Activated T-cell treated with anti-CD3 and anti-CD28 coated beads for 1 hour (primary cell): ENCODE measurements at places on chromosomes 2 and 18.

GRCh38 chr18:58247363-58247834, 203.4 kb downstream of the NEDD4L start:
- DNase-seq, result no peak

DNA sequence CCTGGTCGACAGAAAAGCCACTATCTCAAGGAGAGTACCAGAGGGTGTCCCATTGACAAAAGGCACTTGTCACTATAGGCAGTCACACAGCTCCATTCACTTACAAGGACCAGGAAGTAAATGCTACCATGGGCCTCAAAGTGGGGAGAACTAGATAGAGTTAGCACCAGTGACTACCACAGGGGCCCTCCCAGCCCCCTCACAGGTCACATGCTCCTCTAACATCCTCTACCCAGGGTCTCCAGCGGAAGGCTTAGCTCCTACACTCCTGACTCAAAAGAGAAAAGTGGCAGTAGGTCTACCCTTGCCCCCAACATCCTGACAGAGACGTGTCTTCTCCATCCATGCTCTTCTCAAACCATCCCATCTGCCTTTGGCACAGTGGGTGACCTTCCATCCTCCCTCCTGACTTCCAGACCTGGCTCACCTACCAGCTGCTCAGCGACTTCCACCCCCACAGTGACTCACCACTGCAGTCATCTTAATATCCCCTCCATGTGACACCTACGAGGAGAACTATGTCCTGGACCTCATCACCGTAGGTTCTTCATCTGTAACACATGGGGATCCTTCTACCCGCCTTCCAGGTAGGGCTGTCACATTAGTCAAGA, 5.6 kb upstream of the DNMT3A start:
- no peak for DNase-seq

GRCh38 chr2:62968168-62968567, 82.5 kb upstream of the OTX1 start:
- DNase-seq, result no peak

- no peak for DNase-seq
Observed at GRCh38 chr2:96156926-96157648, 11.8 kb upstream of the DUSP2 start.

GRCh38 chr2:11054783-11055678, 100.2 kb upstream of the SLC66A3 start:
- no peak for DNase-seq

- no peak for DNase-seq
Observed at GRCh38 chr2:215374642-215375466, 61.0 kb downstream of the FN1 start.

- DNase-seq, result no peak
Observed at GRCh38 chr2:64617631-64618151, 36.0 kb downstream of the SERTAD2 start.

GRCh38 chr2:69450735-69451416, 13.6 kb upstream of the NFU1 start:
- no peak for DNase-seq

- DNase-seq, result no peak
Observed at GRCh38 chr2:182078988-182079602, 93.4 kb downstream of the PPP1R1C start.

- no peak for DNase-seq
Observed at GRCh38 chr2:199042660-199043379, 414.9 kb downstream of the SATB2 start.

GRCh38 chr2:45275242-45275805, 266.1 kb upstream of the SIX2 start:
- no peak for DNase-seq

DNA sequence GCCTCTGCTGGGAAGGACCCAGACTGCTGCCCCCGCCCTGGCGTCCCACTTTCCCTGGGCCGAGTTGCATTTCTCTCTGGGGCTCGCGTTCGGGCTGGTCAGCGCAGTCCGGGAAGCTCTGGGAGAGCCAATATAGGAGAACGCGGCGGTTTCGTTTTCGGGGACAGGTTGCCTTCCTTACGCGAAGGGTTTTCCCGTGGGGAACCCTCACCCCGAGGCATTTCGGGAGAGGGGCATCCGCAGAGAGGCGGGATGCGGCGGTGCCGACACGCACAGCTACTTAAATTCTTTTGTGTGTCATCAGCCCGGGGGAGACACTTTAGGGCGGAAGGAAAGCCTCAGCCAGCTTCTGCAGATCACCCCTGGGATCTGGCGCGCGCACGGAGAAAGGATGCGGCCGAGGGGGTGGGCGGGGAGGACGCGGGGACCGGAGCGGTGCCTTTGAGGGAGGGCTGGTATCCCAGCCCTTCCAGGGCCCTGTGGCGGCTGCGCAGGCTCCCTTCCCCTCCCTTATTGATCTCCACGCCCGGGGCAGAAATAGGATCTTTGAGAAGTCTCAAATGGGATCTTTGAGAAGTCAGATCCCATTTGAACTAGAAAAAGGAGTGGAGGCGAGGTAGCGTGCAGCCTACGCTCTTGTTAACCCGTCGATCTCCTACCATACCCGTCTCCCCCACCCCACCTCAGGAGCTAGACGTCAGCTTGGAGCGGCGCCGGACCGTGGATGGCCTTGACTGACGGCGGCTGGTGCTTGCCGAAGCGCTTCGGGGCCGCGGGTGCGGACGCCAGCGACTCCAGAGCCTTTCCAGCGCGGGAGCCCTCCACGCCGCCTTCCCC, 1.2 kb downstream of the GATA6 start:
- no peak for DNase-seq

DNA sequence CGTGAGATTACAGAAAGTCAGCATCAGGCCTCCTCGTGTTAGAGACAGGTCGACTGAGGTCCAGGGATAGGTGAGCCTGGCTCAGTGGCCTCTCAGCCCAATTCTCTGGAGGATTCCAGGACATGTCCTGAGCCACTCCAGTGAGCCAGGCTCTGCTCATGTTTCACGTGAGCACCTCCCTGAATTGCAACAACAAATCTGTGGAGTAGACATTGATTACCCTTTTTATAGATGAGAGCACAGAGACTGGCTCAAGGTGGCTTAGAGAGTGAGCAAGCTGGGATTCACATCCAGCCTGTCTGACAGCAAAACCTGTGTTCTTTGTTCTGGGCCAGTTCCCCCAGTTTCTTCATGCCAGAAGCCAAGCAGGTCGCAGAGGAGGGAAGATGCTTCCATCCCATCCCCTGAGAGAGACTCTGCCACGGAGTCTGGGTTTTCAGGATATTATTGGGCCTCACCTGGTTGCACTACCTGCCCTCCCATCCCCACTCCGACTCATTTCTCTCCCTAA, 46.4 kb downstream of the HS1BP3 start:
- DNase-seq, result no peak

DNA sequence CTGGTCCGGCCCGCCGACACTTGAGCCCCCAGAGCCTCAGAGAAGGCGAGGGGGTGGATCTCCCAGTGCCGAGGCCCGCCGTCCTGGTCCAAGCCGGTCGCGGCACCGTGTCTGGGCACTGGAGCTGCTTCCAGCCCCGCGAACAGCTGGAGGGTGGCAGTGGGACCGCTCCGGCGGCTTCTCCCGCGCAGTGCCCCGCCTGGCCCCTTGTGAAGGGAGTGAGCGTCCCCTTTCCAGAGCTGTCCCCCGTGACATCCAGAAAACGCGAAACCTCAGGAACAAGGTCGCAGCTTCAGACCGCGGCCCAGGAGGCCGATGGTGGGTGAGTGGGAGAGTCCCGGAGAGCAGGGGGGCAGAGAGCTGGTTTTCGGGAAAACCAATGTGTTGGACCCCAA, 579 bp upstream of the EMX1 start:
- no peak for DNase-seq

DNA sequence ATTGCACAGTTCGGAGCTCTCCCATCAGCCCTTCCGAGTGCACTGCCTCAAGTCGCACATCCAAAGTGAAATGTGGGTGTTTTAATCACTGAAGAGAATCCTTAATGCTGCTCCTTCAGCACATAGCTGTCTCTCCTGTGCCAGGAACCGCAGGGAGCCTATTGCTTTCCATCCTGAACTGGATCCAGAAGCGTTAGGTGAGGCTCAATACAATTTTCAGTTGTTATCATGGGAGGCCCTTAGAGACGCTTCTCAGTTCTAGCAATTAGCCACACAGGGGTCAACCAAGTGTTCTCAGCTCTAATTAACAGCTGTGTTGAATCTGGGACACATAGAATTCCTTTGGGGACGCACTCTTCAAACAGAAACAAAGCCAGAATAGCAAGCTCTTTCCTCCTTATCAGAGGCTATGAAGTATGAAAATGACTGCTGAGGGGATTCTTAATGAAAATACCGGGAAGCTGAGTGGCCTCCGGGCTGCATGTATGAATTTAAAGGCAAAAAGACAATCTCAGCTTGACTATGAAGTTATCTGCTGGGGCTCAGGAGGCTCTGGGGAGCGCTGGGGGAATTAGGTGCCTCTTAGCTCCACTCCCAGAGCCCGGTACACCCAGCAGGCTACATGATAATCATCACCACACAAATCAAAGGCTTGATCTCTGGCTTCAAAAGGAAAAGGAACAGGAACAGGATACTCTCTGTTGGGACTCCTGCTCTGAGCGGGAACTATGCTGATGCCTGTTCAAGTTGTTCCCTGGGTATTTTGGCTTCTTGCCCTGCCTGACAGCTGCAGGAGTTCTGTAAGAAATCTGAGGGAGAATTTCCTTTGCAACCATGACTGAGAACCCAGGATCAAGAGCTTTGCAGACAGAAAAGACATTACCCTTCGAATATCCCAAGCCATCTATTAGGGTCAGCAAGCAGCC, 55.4 kb upstream of the NCOA1 start:
- DNase-seq, result no peak

GRCh38 chr2:25310965-25311864, 30.5 kb downstream of the DNMT3A start:
- no peak for DNase-seq

DNA sequence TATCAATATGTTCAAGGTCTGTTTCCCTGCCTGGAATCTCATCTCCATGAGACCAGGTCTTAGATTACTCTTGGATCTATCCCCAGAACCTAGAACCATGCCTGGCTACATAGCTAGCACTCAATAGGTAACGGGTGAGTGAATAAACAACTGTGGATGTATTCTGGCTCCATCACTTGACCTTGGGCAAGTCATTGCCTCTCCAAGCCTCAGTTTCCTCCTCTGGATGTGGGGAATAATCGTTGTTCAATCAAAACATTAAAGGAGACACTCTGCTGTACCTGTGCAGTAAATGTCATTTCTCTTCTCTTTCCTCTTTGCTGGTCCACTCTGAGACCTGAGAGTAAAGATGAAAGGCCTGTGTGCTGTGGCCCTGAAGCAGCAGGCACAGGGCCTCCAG, 121.5 kb upstream of the MYCN start:
- no peak for DNase-seq

GRCh38 chr2:170361090-170361936, 183.4 kb downstream of the MYO3B start:
- DNase-seq, result peak; percentile 31

GRCh38 chr2:29014331-29014730, 33.2 kb downstream of the TOGARAM2 start:
- DNase-seq, result no peak

DNA sequence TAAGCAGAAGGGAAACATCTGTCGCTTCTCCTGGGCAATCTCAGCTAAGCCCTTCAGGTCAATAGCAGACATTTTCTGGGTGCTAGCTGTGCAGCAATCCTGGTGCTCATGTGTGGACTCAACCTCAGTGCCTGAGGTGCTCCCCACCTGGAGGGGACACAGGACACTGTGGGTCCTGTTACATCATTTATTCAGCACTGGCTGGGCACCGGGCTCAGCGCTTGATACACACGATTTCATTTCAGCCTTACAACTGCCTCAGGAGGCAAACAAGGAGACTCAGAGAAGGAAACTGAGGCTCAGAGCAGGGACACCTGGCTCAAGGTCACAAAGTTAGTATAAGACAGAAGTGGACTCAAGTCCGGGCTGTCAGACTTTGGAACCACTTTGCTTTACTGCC, 46.7 kb downstream of the MARCO start:
- DNase-seq, result no peak

DNA sequence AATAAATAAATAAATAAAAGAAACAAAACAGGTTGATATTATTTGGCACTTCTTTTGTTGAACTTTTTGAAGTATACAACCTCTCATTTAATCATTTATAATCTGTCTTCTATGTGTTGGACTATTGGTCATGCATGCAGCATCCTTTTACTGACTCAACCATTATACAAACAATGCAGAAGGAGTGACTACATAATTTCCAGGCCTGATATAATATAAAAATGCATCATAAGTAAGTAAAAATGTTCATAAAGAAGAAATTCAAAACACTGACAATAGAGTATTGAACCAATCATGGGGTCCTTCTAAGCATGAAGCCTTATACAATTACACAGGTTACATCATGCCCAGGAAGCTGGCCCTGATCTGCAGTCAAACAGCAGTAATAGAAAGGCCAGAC, 141.5 kb upstream of the FN1 start:
- no peak for DNase-seq

DNA sequence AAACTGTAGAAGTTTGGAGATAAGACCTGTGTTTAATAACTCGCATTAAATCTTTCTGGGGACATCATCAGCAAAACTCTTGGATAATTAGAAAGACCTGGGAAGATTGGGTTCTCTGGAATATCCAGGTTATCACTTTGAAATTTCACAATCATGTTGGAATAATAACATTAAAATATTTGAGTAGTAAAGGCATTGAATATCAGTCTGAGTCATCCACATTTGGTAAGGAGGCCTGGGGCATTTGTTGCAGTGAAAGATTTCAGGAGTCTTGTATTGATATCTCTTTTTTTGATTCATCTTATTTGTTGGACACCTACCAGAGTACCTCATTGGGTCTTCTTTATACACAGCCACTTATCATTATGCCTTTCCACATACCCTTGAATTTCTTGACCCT, 95.9 kb downstream of the EPB41L5 start:
- DNase-seq, result no peak

GRCh38 chr2:230226051-230226551, 565 bp downstream of the SP140 start:
- DNase-seq, result no peak

DNA sequence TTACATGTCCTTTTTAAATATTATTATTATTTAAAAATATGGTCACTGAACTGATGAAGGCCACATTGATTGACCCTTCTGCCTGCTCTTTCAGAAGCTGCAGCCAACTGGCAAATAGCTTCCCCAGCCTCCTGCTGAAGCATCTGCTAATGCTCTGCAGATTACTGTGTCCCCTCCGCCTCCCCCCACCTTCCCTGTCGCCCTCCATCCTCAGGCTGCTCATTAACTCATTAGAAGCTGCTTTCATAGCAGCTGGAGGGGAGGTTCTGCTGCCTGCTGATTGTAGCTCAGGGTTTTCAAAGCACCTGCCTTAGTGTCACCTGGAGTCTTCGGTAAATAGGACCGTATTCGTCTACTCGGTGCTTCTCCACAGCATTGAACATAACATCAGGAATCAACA, 24.8 kb upstream of the LMAN1 start:
- no peak for DNase-seq

- no peak for DNase-seq
Observed at GRCh38 chr2:41966920-41967319, 80.9 kb upstream of the PKDCC start.
